A172 (cell line): ENCODE measurements at places on chromosomes 7 and 10.

GRCh38 chr10:10797513-10797912 is 220.2 kb upstream of the CELF2 start:
- no peak for DNase-seq

GRCh38 chr7:151018421-151019129 is 5.7 kb downstream of the ATG9B start:
- no peak for DNase-seq

DNA sequence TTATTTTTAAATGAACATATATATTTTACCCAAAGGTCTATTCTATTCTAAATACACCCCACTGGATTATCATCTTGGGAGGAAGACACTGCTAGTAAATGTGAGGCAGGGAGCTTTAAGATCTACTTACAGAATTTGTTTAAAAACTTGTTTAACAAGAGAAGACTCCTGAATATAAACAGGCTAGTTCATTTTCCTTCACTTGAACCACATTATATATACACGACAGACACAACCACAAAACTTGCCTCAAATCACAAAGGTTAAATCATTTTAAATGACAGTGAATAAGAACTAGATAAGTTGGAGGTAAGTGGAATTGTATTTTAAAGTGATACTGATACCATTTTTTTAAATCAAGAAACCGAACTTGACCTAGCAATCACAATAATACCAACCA is 109.2 kb downstream of the ATE1 start:
- no peak for DNase-seq

DNA sequence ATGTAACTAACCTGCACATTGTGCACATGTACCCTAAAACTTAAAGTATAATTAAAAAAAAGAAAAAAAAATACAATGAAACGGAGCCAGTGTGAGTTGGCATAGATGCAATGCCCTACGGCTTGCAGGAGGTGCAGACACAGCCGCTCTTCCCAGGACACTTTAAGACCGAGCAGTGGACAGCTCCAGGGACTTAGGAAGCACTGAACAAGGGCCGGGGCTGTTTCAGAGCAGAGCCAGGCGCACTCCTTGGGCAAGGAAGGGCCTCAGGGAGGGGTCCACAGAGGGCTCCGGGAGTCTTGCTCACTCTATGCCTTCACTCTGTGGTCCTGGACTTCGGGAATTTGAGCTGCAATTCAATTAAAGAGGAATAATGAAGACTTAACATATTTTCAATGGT is 355.3 kb downstream of the TCERG1L start:
- DNase-seq = no peak

GRCh38 chr10:48445932-48446331 is 139.5 kb downstream of the MAPK8 start:
- no peak for DNase-seq

- peak; percentile 88 for DNase-seq
Observed at GRCh38 chr10:48333856-48334255, 27.4 kb downstream of the MAPK8 start.

DNA sequence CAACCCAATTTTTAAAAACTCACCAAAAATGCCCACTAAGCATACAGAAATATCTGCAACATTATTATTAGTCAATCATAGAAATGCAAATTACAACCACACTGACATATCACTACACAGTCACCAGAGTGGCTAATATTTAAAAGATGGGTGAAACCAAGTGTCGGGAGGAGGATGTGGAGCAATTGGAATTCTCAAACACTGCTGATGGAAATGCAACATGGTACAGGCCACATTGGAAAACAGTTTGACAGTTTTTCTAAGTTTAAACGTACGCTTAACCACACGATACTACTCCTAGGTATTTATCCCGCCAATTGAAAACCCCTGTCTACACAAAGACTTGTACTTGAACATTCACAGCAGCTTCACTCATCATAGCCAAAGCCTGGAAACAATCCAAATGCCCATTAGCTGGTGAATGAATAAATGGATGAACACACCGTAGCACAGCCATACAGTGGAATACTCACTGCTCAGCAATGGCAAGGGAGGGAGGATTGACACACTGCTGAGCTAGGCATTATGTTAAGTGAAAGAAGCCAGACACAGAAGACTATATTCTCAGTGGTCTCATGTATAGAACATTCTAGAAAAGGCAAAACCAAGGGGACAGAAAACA is 16.3 kb downstream of the GCK start:
- no peak for DNase-seq

- DNase-seq = no peak
Observed at GRCh38 chr10:93629647-93630305, 17.4 kb downstream of the PDE6C start.

DNA sequence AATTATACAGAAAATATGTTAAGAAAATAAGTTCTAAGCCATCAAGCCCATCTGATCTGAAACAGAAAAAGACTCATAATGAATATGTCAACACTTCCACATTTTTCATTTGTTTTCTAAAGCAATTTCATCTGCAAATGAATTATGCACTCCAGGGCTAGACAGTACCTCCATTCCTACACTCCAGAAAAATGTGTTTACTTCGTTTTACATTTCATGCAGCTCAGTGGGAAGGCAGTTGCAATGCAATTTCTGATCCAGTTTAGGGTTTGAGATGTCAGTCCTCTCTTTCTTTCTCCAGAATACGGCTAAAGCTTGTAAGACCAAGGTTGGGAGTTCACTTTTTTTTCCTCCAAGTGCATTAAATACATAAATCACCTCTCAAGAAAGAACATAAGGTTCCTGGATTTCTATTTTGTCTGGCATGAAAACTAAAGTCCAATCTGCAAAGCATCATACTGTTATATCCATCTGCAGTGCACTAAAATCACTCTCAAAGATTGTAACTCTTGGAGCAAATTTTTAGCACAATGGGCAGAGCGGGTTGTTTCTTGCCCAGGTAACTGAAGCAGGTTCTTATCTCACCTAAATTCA is 348.8 kb upstream of the C7orf33 start:
- DNase-seq = no peak

- peak; percentile 8 for DNase-seq
Observed at GRCh38 chr7:55475855-55476803, 96.2 kb downstream of the VOPP1 start.

- peak; percentile 75 for DNase-seq
Observed at GRCh38 chr7:55250313-55250712, 114.8 kb upstream of the LANCL2 start.

DNA sequence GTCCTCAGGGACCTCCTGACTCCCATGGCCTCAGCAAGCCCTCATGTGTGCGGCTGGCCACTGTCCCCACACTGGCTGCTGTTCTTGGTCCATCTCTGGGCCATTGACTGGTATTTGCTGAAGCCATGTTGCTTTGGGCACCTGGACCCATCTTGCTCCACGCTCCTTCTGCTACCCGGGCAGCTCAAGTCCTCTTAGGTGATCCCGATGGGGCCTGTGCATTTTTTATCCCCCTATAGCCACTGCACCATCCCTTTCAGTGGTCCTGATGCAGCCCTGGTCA is 16.7 kb downstream of the RAMP3 start:
- DNase-seq = no peak

DNA sequence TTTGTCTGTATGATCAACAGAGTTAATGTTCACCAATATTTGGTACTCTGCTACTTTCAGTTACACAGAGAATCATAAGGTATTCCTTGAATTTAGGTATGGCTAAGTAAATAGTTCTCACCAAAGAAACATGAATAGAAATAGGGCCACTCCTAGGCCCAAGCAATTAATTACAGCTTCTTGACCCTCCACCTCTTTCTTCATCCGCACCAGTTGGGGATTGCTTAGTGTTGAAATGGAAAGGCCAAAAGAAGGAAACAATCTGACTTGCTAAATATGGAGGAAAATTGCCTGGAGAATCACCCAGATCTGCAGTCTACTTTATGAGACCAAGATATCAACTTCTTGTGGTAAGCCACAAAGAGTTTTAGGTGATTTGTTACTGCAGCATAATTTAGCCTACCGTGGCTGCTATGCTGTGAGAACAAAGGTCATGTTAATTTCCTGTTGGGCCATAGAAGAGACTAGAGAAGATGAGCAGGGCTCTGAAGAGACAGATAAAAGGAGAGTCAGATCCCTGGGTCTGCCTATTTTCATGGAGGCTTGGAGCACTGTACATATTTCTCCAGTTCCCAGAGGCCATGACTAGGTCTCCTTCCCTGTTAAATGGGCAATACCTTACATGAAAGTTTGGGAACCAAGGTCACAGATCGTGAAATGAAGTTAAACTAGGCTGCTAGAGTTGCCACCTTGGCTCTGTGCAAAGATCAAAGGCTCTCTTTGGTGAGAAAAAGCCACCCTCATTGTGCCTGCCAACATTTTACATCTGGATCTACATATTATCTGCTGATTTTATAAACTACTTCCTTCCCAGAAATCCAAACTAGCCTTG is 93.3 kb upstream of the GDF10 start:
- DNase-seq = peak; percentile 31

DNA sequence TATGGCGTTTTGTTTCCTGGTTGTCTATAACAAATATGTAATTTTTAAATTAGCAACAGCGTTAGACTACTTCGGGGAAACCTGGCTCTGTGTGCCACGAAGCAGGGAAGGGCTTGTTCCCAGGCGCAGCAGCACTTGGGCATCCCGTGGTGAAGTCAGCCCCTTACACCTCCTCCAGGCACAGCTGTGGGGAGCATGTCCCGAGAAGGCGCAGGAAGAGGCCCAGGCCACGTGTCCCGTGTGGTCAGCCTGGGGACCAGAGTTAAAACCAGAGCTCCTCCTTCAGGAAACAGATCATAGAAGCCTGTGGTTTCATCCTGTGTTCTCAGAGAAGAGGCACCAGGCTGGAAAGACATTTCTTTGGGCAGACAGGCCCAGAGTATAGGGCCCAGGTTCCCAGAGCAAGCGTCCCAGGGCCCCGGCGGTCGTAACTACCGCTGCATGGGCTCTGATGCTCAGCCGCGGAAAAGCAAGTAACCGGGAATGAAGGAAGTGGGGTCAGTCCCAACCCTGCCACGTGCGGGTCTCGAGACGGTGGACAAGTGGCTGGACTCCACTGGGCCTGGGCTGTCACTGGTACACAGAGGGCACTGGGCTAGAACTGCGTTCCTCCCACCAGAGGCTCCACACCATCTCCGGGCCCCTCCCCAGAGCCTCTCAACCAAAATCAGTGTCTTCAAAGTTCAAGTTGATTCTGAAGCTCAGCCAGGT is 7.1 kb downstream of the NUDT1 start:
- peak; percentile 93 for DNase-seq

- no peak for DNase-seq
Observed at GRCh38 chr10:5530412-5530806, 5.6 kb downstream of the CALML3 start.

GRCh38 chr7:42766782-42767423 is 145.0 kb downstream of the C7orf25 start:
- no peak for DNase-seq

- DNase-seq = no peak
Observed at GRCh38 chr7:132351954-132352499, 224.2 kb downstream of the PLXNA4 start.

GRCh38 chr7:53697913-53698312 is 662.5 kb downstream of the POM121L12 start:
- DNase-seq = no peak

- peak; percentile 94 for DNase-seq
Observed at GRCh38 chr10:89278034-89278535, 23.8 kb upstream of the IFIT2 start.
